ENCODE measurements at places on chromosomes 7 and 10.

- no peak for DNase-seq
Measured at GRCh38 chr10:110680273-110681020, 36.3 kb downstream of the RBM20 start.

GRCh38 chr10:86363184-86363832 lies 3.3 kb downstream of the GRID1 start:
- DNase-seq, result no peak

- DNase-seq, result no peak
Measured at GRCh38 chr10:58746474-58747185, 234.0 kb downstream of the BICC1 start.

DNA sequence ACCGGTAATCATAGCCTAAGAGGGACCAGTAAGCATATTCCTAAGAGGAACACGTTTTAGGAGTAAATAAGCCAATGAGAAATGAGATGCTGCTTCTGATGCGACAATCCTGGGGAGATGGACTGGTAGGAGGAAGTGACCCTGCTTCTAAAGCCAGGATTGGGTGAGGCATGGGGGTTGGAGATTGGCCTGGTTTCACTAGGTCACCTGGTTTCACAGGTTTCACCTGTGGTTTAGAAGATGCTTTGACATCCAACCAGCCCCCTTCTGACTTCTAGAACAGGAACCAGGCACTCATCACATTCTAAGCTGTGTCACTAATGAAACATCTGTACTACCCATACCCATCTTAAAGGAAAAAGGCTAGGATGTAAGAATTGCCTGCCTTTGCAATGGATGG lies 53.0 kb upstream of the BAMBI start:
- no peak for DNase-seq

GRCh38 chr10:117130346-117130745 lies 7.7 kb downstream of the VAX1 start:
- no peak for DNase-seq

DNA sequence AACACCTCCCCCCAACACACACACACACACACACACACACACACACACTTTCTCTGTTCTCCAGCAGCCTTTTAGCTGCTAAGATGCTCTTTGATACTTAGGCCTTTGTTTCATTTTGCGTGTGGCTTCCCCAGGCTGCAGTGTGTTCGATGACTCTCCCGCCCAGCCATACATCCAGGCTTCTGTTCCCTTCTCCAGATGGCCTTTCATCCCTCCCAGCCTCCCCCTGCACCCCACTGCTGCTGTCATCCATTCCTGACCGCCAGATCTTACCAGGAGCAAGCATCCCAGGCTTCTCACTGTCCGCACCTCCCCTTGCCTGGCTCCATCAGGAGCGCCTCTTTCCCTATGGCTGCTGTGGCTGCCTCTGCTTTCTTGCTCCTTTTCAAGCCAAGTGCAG lies 77.8 kb upstream of the PPIF start:
- DNase-seq, result no peak

- no peak for DNase-seq
Measured at GRCh38 chr10:122237331-122237990, 33.6 kb upstream of the BTBD16 start.

GRCh38 chr7:47914717-47915615 lies 33.3 kb downstream of the PKD1L1 start:
- DNase-seq, result no peak

- no peak for DNase-seq
Measured at GRCh38 chr10:110430340-110431273, 67.1 kb upstream of the DUSP5 start.

GRCh38 chr7:128755819-128756476 lies 16.8 kb downstream of the CALU start:
- DNase-seq, result peak; percentile 49

- DNase-seq, result no peak
Measured at GRCh38 chr10:102678068-102678400, 33.8 kb downstream of the TRIM8 start.

GRCh38 chr10:71255808-71256660 lies 43.7 kb downstream of the UNC5B start:
- peak; percentile 65 for DNase-seq

DNA sequence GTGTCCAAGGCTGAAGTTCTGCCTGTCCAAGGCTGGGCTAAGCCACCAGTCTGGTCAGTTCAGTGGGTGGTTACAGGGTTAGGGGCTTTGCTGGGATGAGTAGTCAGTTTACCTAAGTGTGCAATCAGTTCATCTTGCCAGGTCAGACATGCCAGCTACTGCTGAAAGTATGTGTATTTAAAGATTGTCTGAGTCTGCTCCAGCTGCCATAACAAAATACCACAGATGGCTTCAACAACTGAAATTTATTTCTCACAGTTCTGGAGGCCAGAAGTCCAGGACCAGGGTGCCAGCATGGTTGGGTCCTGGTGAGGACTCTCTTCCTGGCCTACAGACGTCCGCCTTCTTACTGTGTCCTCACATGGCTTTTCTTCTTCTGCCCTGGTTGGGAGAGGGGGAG lies 52.4 kb upstream of the TNS3 start:
- no peak for DNase-seq

DNA sequence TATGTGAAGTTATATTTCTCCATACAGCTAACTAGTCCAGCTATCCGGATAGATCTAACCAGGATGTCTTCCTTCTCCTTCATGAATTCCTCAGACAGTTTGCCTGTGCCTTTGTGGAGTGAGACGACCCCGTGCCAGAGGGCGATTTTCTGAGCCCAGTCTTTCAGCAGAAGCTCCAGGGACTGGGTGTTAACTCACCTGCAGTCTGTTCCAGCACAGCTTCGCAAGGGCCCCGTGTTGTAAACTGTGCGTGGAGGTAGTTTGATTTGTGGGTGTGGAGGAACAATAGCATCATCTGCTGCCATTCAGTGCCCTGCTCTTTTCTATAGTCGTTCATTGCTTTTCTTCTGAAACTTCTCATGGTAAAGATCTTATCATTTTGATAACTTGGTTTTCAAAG lies 103.8 kb downstream of the INPP5A start:
- DNase-seq, result no peak

GRCh38 chr10:96043893-96044715 lies 721 bp downstream of the CCNJ start:
- no peak for DNase-seq

DNA sequence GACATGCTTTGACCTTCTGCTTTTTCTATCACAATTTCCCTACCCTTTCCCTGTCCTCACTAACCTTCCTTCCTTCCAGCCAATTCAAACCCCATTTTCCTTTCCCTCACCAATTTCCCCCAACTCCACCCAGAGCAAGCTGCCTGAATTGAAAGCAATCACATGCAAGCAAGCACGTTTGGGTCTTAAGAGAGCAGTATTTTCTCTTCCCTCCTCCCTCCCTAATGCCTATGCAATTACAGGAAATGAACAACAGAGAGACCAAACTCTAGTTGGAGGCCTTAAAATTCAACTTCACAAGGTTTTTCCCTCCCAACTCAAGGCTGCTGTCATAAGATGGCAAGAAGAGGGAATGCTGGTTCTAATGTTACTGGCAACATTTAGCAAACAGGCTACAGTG lies 117.2 kb downstream of the MYOF start:
- no peak for DNase-seq

- DNase-seq, result no peak
Measured at GRCh38 chr10:62732841-62733653, 71.5 kb upstream of the ADO start.

- no peak for DNase-seq
Measured at GRCh38 chr10:107081644-107082043, 82.9 kb downstream of the SORCS1 start.

DNA sequence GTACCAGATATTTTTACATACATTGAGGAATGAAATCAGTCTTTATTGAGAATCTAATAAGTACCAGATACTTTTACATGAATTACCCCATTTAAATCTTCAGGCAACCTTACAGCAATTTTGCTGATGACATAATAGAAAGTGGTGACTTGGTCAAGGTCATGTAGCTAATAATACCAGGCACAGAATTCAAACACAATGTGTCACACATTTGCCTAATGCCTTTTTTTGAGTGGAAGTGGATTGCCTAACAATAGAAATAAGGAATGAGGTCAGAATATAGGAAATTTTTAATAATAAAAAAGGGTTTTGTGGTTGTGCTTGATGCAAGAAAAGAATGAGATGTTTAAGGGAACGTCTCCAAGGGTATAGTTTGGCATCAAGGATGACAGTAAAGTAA lies 466.6 kb upstream of the IGFBP3 start:
- DNase-seq, result no peak

DNA sequence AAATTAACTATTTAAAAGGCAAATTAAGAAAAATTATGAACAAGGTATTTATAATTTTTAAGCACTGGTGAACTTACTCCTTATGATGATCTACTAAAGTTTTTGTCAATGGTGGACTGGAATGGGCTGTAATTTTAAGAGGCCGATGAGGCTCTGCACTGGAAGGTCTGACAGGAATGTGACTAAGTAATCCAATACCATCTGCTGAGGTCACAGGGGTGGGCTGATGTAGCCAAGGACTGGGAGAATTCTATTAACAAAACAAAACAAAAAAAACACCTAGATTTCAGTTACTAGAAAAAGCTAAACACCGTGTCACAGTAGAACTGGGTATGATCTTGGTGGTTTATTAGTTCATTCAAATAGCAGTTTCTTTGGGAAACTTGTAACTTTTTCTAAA lies 75.9 kb downstream of the NRBF2 start:
- DNase-seq, result no peak

DNA sequence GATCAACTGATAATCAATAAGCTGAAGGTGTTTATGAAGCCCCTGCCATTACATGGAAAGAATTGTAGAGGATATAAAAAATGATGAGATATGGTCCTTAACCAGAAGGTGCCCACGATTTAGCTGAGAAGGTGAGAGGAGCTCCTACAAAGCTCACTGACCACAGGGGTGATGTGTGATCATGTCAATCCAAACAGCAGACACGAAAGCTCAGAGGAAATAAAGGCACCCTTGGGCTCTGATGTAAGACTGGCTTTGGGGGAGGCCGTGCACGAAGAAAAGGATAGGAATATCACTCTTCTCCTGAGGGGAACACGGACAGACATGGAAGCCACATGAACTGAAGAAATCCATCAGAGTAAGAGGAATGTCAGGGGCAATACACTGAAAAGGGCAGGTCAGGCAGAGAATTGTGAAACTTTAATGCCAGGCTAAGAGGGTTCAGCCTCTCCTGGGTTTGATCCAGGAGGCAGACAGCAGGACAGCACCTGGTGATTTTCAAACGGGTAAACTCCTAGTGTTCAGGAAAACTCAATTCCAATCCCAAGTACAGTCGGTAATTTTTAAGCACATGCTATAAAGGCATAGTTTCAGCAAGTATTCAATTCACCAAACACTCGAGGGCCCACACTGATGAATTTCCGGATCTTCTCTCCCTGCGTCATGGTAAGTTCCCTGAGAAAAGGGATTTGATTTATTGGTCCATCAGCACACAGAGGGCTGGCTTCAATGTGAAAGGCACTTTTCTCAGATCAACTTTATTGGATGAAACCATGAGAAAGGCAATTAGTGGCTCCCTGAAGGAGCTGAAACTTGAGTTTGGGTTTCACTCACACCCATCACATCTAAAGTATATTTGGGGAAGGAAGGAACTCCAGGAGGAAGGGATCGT lies 163.8 kb downstream of the PRPF18 start:
- DNase-seq, result no peak

DNA sequence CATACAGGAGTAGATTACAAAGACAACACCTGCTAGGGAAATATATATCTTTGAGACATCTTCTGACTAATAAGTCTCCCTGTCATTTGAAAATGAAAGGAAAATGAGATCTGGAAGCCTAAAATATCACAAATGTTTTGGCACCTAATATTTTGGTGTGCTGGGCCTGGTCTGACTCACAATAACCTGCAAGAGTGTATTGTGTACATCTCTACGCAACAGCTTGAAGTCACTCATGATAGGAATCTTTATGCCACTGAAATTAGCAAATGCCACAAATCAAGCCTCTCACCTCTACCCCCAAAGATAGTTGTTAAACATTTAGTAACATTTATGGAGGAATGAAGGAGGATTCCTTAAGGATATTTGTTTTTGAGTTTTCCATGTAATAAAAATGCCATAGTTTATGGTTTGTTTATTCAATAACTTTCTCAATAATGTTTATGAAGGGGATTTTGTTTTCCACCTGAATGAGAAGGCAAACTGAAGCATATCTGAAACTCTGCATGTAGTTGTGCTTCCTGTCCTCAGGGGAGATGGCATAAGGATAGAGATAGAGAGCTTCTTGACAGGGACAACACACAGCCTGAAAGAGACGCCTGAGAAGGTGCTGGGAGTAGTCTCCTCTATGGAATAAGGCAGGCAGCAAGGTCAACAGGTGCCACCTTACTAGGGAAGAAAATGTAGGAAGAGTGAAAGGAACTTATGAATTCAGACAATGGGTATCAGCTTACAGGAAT lies 197.4 kb downstream of the AHR start:
- DNase-seq, result no peak

GRCh38 chr10:77571490-77571889 lies 66.1 kb downstream of the KCNMA1 start:
- DNase-seq, result no peak

GRCh38 chr10:50600286-50600685 lies 23.5 kb downstream of the SGMS1 start:
- DNase-seq, result no peak

DNA sequence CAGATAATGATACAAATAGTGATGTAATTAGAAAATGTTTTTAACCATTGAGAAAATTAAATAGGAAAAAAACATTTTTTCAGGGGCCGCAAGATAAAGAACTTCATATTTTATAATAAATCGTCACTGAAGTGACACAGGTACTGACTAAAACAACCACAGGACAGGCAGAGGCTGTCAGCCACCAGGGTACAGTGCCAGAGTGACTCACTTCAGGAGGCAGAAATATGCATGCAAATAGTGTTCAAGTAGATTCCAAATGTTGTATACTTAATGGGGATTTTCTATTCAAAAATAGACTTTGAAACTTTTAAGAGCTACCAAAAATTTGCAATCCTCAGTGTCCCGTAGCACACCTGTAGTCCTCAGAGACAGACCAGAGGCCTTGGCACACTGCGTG lies 68.6 kb downstream of the FRMPD2 start:
- DNase-seq, result no peak

- no peak for DNase-seq
Measured at GRCh38 chr7:45920502-45921380, at the start of gene IGFBP3. TSS of gene IGFBP3 (minus strand) at chr7:45921272. CDS start at chr7:45921140, 132 bp downstream.

DNA sequence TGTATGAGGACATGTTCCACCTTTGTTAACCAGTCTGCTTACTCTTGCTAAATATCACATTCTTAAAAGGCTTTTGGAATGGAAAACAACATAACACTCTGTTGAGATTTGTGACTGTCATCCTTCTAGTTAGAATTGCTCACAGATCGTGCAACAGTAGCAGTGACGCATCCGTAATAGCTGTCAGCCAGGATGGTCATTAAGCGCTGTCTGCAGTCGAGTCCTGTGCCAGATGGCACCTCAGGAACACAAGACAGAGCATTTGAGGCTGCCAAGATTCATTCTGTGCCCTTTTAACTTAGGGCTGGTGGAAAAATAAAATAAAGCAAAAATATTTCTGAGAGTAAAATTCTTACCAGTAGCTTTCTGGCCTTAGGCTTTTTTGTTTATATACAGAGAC lies 348.6 kb downstream of the ANKRD7 start:
- no peak for DNase-seq

Measured in NCI-H1436 treated with DMSO at 0.1 percent for 48 hours (cell line).